ENCODE measurements at places on chromosomes 1 and 21. TPM values are rescaled to one million over a fixed set of nuclear protein-coding genes. Genes with fewer than 3 reads are reported as not detected.

- peaks cover 14% of the 10 kb centered on the region for H3K27me3 ChIP-seq
- no peak for DNase-seq
- H3K4me3 ChIP-seq, result no peak overlapping the region
- H3K4me1 ChIP-seq, result no peaks in the 10 kb centered on the region
These were observed 5.9 kb downstream of the IQGAP3 start for GRCh38 chr1:156566436-156566835.

LAX1 gene
- 23.5 TPM for total RNA-seq

FALEC gene
- 2.6 TPM for total RNA-seq

DNA sequence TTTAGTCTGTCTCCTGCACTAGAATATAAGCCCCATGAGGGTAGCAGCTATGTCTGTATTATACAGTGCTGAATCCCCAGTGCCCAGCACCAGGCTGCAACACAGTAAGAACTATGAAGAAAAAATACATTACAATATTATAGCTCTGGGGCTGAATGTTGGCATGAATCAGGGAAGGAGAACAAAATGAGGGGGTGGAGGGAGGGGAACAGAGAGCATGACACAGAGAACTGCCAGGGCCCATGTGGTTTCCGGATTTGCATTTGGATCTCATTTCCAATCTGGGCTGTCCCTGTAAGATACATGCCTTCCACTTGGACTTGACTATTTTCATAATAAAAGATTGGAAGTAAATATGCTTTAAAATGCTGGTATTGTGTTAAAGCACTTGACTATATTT is 35.8 kb downstream of the C1orf198 start:
- DNase-seq, result no peak
- no peaks in the 10 kb centered on the region for H3K36me3 ChIP-seq
- no peaks in the 10 kb centered on the region for H3K27me3 ChIP-seq

DNA sequence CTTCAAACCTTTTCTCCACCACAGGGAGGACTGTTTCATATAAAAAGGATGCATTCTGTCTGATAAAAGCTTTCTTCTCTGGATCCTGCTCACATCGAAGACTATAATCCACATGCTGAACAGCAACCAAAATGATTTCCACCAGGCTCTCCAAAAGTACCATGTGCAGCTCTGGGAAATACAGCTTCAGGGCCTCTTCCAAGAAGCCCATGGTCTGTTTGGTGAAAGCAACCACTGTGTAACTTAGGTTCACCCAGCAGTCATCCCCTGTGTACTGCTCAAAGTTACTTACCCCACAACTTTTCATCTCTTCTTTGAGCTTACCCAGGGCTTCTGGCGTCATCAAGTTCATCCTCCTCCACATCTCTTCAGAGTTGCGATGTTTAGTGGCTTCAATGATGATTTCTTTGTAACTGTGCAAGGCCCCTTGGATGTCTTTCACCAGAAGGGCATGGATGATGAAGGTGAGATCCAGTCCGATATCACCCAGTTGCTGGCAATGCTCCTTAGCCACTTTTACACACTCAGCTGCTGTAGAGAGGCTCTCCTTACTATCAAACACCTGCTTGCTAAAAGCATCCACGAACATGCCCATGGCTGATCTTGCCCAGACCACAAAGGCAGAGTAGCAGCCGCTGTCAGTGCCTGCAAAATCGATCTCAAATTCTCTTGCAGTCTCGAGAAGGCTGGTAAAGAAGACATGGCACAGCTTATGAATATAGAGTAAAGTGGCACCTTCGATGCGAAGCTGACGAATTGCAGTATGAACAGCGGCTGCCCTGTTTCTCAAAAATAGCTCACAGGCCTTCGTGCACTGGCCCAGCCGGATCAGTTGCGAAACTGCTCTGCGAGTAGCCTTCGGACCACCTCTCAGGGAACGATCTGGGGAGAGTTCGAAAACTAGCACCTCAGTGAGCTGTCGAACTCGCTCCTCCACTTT is 1.7 kb downstream of the EXOC8 start:
- H3K36me3 ChIP-seq, result peaks cover 6% of the 10 kb centered on the region
- peaks cover 54% of the 10 kb centered on the region for H3K4me1 ChIP-seq
- DNase-seq, result peak; percentile 11
- peak overlapping the region; percentile 96 for H3K4me3 ChIP-seq
- no peaks in the 10 kb centered on the region for H3K27me3 ChIP-seq
- no peak overlapping the region for H3K27ac ChIP-seq

RGS13 gene
- total RNA-seq, result 0.59 TPM

- no peak for DNase-seq
- H3K27me3 ChIP-seq, result no peaks in the 10 kb centered on the region
- no peak overlapping the region for H3K4me3 ChIP-seq
- H3K4me1 ChIP-seq, result no peaks in the 10 kb centered on the region
These were observed 44.5 kb upstream of the DISP3 start for GRCh38 chr1:11434501-11434900.

- H3K27me3 ChIP-seq, result no peaks in the 10 kb centered on the region
- H3K36me3 ChIP-seq, result no peaks in the 10 kb centered on the region
- H3K4me3 ChIP-seq, result no peak overlapping the region
- H3K27ac ChIP-seq, result no peak overlapping the region
These were observed 16.3 kb downstream of the ABCD3 start for GRCh38 chr1:94434365-94435045.

- DNase-seq, result no peak
- no peaks in the 10 kb centered on the region for H3K4me1 ChIP-seq
- no peak overlapping the region for H3K27ac ChIP-seq
- H3K36me3 ChIP-seq, result no peaks in the 10 kb centered on the region
- no peak overlapping the region for H3K4me3 ChIP-seq
These were observed 14.0 kb upstream of the LIN9 start for GRCh38 chr1:226322986-226323385.

FTCD gene
- total RNA-seq, result 1.4 TPM

DNA sequence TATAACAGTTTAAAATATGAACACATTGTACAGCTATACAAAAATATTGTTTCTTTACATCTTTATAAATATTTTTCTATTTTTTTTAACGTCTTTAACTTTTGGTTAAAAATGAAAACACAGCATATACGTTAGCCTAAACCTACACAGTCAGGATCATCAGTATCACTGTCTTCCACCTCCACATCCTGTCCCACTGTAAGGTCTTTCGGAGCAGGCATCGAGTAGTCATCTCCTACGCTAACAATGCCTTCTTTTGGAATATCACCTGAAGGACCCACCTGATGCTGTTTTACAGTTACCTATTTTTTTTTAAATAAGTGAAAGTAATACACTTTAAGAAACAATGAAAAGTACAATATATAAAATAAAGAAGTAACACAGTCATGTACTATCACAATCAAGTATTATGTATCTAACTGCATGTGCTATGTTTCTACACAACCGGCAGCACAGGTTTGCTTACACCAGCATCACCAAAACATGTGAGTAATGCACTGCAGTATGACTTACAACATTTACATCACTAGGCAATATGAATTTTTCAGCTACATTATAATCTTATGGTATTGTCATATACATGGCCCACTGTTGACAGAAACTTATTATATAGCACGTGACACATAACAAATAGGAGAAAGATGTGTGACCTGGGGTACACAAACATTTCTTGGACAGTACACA is 254.4 kb downstream of the AKT3 start:
- peaks cover 2% of the 10 kb centered on the region for H3K36me3 ChIP-seq
- no peak overlapping the region for H3K27ac ChIP-seq
- no peak for DNase-seq
- peaks cover 4% of the 10 kb centered on the region for H3K4me1 ChIP-seq
- H3K4me3 ChIP-seq, result no peak overlapping the region

Measured in B cell (primary cell).